Naive B cell (primary cell): ENCODE measurements at places on chromosomes 13 and 19. TPM values are rescaled to one million over a fixed set of nuclear protein-coding genes. Genes with fewer than 3 reads are reported as not detected.

GRCh38 chr19:46461537-46461936 lies 9.8 kb downstream of the PNMA8A start:
- peaks cover 22% of the 10 kb centered on the region for H3K27me3 ChIP-seq
- no peaks in the 10 kb centered on the region for H3K36me3 ChIP-seq
- no peak overlapping the region for H3K4me3 ChIP-seq
- DNase-seq, result no peak
- H3K4me1 ChIP-seq, result no peaks in the 10 kb centered on the region

- no peaks in the 10 kb centered on the region for H3K36me3 ChIP-seq
- no peaks in the 10 kb centered on the region for H3K4me1 ChIP-seq
- DNase-seq, result no peak
- H3K27me3 ChIP-seq, result peaks cover 5% of the 10 kb centered on the region
These were observed 16.0 kb upstream of the SLC7A10 start for GRCh38 chr19:33241530-33242101.

PINLYP gene
- 2.0 TPM for polyA plus RNA-seq

TNPO2 gene
- polyA plus RNA-seq, result 3.5 TPM

GRCh38 chr19:46111376-46111775 lies 13.1 kb downstream of the IGFL3 start:
- H3K4me3 ChIP-seq, result no peak overlapping the region
- no peaks in the 10 kb centered on the region for H3K4me1 ChIP-seq
- H3K27ac ChIP-seq, result no peak overlapping the region
- H3K36me3 ChIP-seq, result no peaks in the 10 kb centered on the region
- H3K27me3 ChIP-seq, result peaks cover 19% of the 10 kb centered on the region

- H3K36me3 ChIP-seq, result peaks cover 5% of the 10 kb centered on the region
- H3K4me3 ChIP-seq, result no peak overlapping the region
- no peaks in the 10 kb centered on the region for H3K27me3 ChIP-seq
These were observed 64.4 kb upstream of the FRY start for GRCh38 chr13:31967155-31967554.
